Vein endothelial cell (primary cell): ENCODE measurements at places on chromosomes 4 and X. TPM values are rescaled to one million over a fixed set of nuclear protein-coding genes. Genes with fewer than 3 reads are reported as not detected.

Gene ADH1B
- total RNA-seq, result not detected in 2 replicates

Gene RAI2
- 1.3 and 1.6 TPM in 2 replicates for total RNA-seq

Gene TMEM271
- not detected in 2 replicates for total RNA-seq

Gene AFM
- total RNA-seq, result not detected in 2 replicates

Gene PRDM8
- 0.65 and 0.76 TPM in 2 replicates for total RNA-seq

Gene IQSEC2
- 4.0 and 4.2 TPM in 2 replicates for total RNA-seq

Gene CLCN4
- total RNA-seq, result 14.0 and 15.3 TPM in 2 replicates

Gene APOO
- total RNA-seq, result 8.4 and 8.5 TPM in 2 replicates
